Caco-2 (cell line): ENCODE measurements at places on chromosomes 5 and 9.
A peak's percentile ranks its signal among the peaks of the same experiment; 100 is the strongest.

GRCh38 chr9:17005056-17005823 lies 129.6 kb upstream of the CNTLN start:
- DNase-seq: peak; percentile 39

GRCh38 chr9:112028242-112029221 lies 131.9 kb downstream of the UGCG start:
- no peak for DNase-seq

- no peak for DNase-seq
These were observed 287.3 kb downstream of the EFNA5 start for GRCh38 chr5:107383414-107383813.

DNA sequence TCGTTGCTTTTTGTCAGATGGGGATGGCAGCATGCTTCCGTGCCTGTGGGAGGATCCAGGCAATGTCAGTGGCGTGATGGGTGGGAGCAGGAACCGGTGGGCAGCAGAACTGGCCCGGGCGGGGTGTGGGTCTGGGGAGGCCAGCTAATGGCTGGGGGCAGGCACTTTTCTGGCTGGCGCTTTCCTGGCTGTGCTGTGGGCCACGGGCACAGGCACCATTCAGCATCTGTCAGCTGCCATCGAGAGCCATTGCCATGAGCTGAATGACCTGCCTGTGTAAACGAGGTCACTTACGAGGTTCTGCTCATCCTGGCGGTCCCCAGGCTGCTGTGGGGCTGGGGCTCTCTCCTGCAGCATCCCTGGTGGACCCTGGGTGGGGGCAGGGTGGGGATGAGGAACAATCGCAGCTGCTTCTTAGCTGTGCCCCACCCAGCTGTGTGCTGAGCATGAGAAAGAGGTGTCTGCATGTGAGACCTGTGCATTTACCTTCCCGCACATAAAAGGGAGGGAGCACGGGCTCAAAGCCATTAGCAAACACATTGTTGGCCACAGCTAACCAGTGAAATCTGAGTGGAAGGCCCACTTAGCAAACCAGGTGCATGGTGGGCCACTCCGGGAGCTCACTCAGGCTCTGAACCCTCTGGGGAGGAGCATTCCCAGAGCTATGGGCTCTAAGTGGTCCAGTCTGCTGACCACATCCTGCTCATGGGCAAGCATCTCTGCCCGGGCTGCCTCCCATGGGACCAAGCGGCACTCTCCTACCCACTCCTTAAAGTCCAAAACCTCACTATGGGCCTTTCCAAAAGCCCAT lies 41.3 kb upstream of the OLFM1 start:
- no peak for DNase-seq

- no peak for DNase-seq
These were observed 38.7 kb upstream of the PTGS1 start for GRCh38 chr9:122332083-122332482.
